ENCODE measurements at places on chromosomes 5 and 9. TPM values are rescaled to one million over a fixed set of nuclear protein-coding genes. Genes with fewer than 3 reads are reported as not detected.

Gene MSX2
- total RNA-seq, result 1.1 TPM

Gene ATG10
- 10.8 TPM for total RNA-seq

Gene KIF4B
- under 0.01 TPM for total RNA-seq

Gene BSPRY
- total RNA-seq, result not detected

Gene MEGF10
- total RNA-seq, result 0.14 TPM

Gene CD274
- total RNA-seq, result 2.2 TPM

Gene IL33
- 202 TPM for total RNA-seq

Gene PCDHB16
- 0.18 TPM for total RNA-seq

Gene KLF4
- total RNA-seq, result 16.8 TPM

Gene STC2
- total RNA-seq, result 582 TPM

Measured in smooth muscle cell of bladder (primary cell).